ENCODE measurements at places on chromosomes 12 and 14.

DNA sequence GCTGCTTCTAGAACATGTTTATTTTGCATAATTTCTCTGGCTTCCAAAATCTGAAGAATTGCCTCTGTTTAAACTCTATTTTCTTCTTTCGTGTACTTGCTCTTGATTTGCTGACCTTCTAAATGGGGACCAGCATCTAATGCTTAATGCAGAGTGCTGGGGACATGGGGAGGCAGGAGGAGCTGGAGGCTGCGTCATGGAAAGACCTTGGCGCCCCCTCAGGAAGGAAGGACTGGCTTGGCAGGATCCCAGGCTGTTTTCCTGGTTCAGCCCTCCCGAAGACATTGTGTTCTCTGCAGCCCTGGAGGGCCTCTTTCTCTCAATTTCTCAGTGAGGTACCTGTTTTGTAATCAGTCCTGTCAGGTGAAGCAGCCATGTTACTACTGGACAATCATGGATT, 5.5 kb downstream of the PRKCH start:
- DNase-seq, result no peak

DNA sequence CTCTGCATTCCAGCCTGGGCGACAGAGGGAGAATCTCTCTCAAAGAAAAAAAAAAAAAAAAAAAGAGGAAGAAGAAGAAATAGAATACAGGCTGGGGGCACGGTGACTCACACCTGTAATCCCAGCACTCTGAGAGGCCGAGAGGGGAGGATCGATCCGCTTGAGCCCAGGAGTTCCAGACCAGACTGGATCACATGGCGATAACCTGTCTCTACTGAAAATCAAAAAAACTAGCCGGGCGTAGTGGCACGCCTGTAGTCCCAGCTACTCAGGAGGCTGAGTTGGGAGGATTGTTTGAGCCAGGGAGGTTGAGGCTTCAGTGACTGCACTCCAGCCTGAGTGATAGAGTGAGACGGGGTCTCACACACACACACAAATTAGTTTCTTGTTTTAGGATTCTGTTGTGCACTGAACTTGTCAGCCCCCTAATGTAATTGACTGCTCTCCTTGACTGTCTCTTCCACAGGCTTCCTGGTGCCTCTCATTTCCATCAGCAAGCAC, 963 bp upstream of the TINF2 start:
- DNase-seq, result no peak

GRCh38 chr12:121873216-121873569, 14.5 kb upstream of the HPD start:
- DNase-seq, result no peak

GRCh38 chr12:857611-858010, 91.9 kb downstream of the RAD52 start:
- no peak for DNase-seq

- DNase-seq, result no peak
These were observed 824 bp downstream of the TBK1 start for GRCh38 chr12:64452559-64453329.

DNA sequence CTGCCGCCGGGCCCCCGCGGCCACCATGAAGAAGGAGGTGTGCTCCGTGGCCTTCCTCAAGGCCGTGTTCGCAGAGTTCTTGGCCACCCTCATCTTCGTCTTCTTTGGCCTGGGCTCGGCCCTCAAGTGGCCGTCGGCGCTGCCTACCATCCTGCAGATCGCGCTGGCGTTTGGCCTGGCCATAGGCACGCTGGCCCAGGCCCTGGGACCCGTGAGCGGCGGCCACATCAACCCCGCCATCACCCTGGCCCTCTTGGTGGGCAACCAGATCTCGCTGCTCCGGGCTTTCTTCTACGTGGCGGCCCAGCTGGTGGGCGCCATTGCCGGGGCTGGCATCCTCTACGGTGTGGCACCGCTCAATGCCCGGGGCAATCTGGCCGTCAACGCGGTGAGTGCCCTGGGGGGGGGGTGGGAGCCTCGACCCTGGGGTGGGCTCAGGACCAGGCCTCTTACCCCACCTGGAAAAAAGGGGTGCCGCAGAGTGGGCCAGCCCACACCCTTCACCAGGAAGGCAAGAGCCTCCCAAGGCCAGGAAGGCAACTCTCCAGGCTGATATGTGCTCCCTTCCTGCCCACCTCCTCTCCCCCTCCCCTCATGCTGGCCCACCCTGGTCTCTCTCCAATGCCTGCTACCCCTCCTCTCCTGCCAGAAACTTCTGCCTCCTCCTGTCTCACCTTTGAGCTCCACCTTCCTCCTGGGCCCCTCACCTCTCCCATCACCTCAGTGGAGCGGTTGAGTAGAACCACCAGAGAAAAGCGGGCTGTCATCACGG, 507 bp downstream of the AQP5 start:
- DNase-seq, result no peak

DNA sequence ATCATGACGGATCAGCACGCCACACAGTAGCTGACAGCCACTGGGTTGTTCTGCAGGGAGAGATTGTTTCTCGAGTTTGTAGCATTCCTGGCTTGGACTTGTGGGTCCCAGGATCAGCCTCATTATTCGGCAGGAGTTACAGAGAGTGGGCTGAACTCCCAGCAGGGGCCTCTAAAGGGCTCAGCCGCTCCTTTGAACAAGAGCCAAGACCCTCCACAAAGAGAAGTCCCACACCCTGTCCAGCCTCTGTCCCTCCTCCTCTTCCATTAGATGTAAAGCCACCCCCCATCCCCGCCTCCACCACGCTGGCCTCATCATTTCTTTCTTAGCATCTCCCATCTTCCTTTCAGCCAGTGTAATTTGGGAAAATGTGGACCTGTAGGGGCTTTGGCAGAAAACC, 96.7 kb upstream of the HSPB8 start:
- no peak for DNase-seq

DNA sequence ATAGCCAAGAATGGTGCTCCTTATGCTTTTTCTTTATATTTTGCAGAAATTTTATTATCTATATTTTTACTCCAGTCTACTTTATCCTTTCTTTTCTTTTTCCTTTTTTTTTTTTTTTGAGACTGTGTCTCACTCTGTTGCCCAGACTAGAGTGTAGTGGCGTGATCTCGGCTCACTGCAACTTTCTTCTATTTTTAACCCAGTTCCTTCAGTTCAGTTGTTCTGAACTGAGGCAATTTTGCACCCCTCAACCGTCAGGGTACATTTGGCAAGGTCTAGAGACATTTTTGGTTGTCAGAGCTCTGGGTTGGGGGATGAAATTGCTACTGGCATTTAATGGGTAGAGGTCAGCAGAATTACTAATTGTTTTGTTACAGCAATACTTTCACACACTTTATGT, 75.7 kb downstream of the DIP2B start:
- no peak for DNase-seq

GRCh38 chr12:98437806-98438595, 77.4 kb upstream of the TMPO start:
- no peak for DNase-seq

DNA sequence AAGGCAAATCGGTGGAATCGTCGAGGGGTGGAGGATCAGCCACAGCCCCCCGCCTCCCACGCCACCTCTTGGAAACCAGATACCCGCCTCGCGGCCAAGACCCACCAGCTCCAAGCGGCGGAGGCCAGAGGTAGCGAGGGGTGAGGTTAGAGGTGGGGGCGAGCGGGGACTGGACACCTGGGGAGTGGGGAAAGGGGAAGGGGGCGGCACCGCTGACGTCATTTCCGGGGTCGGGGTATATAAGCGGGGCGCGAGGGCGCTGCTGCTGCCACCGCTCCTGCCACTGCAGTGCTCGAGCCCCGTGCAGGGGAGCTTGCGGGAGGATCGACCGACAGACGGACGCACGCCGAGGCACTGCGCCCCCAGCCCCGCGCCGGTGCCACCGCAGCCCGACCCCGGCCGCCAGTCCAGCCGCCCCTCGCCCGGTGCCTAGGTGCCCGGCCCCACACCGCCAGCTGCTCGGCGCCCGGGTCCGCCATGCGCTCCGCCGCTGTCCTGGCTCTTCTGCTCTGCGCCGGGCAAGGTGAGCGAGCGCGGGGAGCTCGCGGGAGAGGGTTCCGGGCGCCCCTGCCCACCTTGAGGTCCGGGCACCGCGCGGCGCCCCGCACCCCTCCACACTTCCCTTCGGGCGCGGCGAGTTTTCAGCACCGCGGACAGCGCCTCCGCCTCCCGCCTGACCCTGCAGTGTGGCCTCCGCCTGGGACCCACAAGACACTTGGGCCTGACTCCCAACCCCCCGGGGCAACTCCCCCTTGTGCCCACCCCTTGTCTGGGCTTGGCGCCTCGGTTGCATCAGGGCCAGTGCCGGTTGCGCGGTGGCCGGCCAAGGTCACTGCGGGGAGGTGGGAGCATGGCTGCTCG, at the start of gene CHGA:
Gene CHGA (plus strand): TSS at position 268 of the 861 bp plus-strand sequence. CDS start 210 bp downstream, at position 478.
- DNase-seq, result peak; percentile 67

- peak; percentile 45 for DNase-seq
These were observed 1.4 kb downstream of the DENND5B start for GRCh38 chr12:31589598-31589903.

GRCh38 chr12:7434670-7435069, 9.3 kb downstream of the CD163L1 start:
- no peak for DNase-seq
